Stimulated activated effector memory CD8-positive, alpha-beta T cell treated with anti-CD3 and anti-CD28 coated beads, Interleukin-12 subunit alpha, Interleukin-12 subunit beta, amount 100 ng/mL, for 72 hours (primary cell): ENCODE measurements at places on chromosomes 16 and 17.

DNA sequence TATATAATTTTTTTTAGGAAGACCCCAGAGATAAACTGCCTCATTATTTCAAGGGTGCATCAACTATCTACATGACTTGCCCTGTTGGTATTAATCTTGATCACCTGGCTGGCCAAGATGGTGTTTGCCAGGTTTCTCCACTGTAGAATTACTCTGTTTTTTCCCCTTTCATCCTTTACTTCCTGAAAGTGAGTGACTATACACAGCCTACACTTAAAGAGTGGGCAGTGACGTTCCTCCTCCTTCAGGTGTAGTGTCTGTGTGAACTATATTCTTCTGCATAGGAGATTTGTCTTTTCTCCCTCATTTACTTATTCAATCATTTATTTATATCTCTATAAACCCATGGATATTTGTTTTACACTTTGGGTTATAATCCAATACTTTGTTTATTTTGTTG is 246.7 kb downstream of the IRF8 start:
- no peak for DNase-seq

DNA sequence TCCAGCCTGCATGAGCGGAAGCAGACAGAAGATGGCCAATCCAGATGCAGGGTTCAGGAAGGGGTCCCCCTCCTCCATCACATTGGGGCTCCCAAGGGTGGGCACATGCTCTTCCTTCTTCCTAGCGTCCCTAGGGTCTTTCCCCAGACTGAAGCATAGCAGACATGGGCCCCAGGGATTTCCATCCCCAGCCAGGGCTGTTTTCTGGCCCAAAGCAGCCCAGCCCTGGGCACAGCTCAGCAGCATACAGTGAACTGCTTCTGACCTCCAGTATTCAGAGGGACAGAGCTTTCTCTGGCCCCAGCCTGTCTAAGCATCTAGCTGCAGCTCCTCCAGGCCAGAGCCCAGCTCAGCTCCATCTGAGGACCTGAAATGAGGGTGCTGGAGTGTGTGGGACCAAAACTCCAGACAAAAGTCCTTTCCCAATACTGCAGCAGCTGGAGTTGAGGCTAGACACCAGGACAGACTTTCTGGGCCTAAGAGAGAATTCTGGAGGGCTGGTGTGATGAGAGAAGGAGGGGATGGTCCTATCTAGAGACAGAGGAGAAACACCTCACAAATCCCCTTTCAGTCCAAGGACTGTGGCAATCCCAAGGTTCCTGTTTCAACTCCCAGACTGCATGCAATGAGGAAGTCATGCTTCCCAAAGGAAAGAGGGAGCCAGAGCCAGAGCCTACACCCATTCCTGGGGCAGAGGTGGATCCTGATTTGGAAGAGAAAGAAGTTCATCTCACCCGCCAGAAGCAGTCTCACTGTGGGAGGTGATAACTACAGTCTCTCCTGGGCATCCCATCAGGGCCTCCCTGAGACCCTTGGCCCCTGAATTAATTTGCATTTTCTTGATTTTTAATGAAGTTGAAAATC is 4.5 kb upstream of the FOXN1 start:
- DNase-seq: no peak

DNA sequence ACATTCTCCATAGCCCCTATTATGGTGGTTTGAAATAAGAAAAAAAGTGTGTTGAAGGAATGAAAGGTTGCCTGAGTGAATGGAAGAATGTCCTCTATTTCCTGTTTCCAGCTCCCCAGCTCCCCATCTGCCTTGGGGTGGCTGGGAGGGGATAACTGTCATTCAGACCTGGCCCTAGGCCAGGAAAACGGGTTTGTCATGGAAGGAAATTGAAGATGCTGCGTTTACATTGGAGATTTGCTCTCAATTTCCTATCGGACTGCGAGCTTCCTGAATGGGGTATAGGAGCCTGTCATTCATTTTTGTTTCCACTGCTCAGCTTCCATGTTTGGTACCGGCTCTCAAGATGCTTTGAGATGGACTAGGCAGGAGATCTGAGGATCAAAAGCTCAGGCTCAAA is 2.2 kb upstream of the FZD2 start:
- no peak for DNase-seq

DNA sequence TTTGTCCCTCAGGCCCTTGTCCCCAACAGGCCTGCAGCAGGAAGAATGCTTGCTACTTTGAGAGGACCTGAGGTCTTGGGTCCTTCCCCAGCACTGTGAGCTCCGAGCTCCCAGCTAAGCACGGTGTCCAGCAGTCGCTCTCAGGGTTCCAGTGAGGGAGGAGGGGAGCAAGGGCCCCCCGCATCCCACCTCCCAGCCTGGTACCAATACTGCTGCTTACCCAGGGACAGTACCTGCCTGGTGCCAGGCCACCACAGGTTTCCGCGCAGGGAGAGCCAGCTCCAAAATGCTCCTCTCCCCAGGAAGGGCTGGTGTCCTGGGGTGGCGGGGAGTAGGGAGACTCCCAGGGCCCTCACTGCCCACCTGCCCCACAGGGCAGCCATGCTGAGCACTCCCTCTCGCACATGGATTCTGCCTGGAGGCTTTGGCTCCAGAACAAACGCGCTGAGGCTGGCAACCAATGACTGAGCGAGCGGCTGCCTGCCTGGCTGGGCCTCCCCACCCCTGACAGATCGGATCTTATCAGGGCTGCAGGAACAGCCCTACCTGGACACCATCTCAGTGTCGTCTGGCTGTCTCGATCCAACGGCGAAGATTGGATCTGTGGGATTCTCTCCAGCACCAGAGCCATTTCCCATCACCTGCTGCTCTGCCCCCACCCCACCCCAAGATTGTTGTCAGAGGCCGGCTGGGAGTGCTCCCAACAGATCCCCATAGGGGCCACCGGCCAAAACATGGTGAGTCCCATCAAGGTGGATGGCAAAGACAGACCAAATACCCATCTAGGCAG is 2.4 kb downstream of the DOK4 start:
- no peak for DNase-seq

- DNase-seq: no peak
These were observed 579 bp upstream of the KRTAP9-6 start for GRCh38 chr17:41264599-41264998.

GRCh38 chr16:29645694-29646187 is 17.3 kb upstream of the SPN start:
- DNase-seq: no peak

- DNase-seq: no peak
These were observed 125.1 kb downstream of the NPIPB5 start for GRCh38 chr16:22635801-22636200.

- DNase-seq: no peak
These were observed 30.3 kb upstream of the VAT1L start for GRCh38 chr16:77758046-77758445.

DNA sequence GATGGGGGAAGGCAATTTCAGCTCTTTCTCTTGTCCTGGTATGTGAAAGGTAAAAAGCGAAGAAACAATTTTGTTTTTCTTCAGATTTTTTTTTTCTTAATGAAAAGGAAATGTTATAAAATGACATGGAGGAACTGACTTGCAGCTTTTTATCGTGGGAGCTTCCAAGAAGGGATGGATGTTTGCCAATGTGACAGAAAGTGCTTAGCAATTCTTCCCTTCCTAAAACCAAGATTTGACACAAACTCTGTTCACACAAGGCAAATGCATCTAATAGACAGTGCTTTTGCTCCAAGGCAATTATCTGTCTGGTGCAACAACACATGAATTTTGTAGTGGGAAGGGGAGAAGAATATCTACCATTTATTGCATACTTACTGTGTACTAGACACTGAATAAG is 988.5 kb downstream of the CDH11 start:
- DNase-seq: no peak

DNA sequence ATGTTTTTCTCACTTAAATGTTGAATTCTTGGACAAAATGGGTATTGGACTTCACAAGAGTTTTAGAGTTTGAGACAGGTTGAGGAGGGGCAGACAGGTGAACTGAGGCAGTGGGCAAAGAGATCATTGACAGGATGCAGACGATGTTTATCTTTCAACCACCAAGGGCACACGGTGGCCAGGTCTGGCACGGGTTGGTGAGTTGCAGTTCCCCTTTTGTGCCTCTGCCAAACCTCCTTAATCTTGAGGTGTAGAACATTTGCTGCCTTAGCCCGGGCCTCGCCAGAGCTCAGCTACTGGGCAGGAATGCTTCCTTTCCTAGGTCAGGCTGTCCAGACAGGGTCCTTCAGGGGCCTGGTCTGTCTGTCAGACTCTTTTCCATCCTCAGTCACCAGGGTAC is 567.4 kb upstream of the SOX9 start:
- DNase-seq: no peak

- no peak for DNase-seq
These were observed 19.3 kb downstream of the CD2BP2 start for GRCh38 chr16:30335598-30336474.

- no peak for DNase-seq
These were observed 29.5 kb upstream of the ULK2 start for GRCh38 chr17:19897090-19897837.

DNA sequence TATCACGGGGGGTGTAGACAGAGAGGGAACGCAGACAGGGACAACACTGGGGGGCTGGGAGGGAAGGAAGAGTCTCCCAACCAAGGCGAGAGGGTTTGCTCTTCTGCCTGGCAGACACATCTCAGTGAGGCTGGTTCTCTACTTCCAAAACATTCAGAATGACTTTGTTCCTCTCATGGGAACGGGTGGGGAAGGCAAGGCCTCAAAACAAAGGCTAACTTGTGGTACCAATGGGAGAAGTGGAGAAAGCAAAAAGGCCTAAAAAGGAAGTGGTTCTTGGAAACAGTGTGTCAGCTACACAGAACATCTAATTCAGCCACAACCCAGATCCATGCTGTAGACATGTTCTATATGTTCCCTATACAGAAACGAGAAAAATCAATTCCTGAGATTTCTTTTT is 7.5 kb downstream of the FLOT2 start:
- DNase-seq: no peak

DNA sequence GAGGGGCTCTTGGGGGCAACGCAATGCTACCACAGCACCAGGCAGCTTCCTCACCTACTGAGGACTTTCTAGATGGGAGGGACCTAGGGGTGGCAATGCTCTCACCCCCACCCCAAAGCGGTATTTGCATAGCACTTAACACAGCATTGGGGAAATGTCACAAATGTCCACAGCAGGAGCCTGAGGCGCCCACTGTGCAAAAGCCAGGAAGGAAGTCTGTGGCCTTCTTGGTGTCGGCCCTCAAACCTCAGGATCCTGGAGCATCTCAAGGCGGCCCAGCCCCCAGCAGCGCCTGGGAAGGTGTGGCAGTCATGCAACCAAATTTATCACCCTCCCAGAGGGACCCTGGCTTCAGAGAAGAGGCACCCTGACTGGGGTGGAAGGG is 45.3 kb downstream of the WNT3 start:
- DNase-seq: no peak

DNA sequence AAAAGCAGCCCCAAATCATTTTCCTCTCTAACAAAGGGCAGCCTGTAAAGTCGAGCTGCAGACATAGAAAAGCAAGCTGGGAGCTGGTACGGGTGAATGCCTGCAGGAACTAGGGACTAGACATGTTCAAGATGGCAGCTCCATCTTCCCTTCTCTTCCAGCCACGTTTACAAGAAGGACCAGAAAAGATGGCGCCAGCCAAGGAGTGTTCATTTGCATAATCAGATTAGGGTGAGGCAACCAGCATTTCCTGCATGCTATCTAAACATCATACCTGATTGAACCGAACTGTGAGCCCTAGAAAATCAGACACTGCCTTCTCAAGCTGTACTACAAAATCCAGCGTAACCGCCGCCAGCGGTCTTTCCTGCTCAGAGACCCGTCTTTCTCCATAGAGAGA is 896.8 kb downstream of the CDH11 start:
- no peak for DNase-seq

DNA sequence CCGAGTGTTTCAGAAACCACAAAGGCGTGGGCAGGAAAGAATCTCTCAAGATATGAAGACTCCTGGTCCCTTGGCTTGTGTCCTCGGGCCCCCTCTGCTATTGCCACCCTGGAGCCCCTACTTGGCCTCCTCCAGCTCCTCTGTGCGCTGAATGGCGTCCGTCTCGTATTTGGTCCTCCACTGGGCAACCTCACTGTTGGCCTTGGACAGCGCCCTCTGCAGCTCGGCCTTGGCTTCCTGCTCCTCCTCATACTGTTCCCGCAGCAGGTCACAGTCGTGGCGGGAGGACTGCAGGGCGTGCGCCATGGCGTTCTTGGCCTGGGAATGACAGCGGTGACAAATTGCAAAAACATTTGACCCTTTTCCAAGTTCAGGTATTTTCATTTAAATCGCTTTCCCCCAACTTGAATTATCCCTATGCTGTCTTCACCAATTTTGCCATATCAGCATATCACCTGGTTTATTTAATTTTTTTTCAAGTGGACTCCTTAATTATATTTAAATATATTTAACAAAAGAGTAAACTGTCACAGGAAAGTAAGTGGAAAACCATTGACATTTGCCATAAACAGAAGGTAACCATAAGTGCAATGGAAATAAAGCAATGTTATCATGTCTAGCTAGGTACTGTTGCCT is 59.7 kb downstream of the MYH13 start:
- DNase-seq: no peak

DNA sequence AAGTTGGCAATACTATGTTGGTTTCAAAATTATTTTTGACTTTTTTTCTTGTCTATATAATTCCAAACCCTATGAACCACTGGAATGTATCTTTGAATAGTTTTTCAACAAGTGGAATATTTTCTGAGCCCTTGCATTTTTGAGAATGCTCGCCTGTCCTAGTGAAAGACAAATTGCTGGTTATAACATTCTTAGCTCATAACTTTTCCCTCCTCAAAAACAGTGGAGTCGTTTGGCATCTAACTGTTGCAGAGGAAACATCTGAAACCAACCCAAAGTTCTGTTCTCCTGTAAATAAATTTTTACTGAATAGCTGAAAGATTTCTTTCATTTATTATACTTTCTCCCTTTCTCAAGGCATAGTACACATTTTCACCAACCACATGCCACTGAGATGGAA is 11.3 kb upstream of the COX10 start:
- DNase-seq: no peak

GRCh38 chr17:31493656-31494155 is 102.2 kb downstream of the RAB11FIP4 start:
- DNase-seq: no peak

- DNase-seq: no peak
These were observed 29.2 kb upstream of the NKD1 start for GRCh38 chr16:50519001-50519400.

DNA sequence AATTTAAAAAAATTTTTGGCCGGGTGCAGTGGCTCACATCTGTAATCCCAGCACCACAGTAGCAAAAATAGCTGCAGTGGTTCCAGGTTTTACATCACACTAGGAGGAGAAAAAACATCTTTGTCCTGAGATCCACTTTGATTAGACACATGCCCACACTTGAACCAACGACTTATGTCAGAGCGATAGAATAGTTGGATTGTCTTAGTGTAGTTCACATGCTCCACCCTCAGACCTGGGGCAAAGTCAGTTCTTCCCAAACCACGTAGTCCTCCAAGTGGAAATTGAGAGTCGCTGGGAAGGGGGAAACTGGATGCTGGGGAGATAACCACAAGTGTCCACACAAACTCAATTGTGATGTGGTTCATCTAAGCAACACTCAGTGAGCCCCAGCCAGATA is 11.4 kb upstream of the ITGAM start:
- DNase-seq: no peak

GRCh38 chr16:30567991-30568638 is 3.4 kb downstream of the ZNF688 start:
- DNase-seq: peak; percentile 76

GRCh38 chr16:49563666-49564065 is 190.1 kb downstream of the C16orf78 start:
- DNase-seq: no peak

GRCh38 chr16:75377729-75378386 is 55.4 kb downstream of the CFDP1 start:
- no peak for DNase-seq
